Natural killer cell treated with Interleukin-12 subunit alpha and Interleukin-12 subunit beta and Interleukin-15 and Interleukin-18, amount 100 ng/mL, for 72 hours (primary cell): ENCODE measurements at places on chromosomes 16 and 17.

GRCh38 chr17:32116937-32117336 lies 25.4 kb upstream of the RHOT1 start:
- no peak for DNase-seq

DNA sequence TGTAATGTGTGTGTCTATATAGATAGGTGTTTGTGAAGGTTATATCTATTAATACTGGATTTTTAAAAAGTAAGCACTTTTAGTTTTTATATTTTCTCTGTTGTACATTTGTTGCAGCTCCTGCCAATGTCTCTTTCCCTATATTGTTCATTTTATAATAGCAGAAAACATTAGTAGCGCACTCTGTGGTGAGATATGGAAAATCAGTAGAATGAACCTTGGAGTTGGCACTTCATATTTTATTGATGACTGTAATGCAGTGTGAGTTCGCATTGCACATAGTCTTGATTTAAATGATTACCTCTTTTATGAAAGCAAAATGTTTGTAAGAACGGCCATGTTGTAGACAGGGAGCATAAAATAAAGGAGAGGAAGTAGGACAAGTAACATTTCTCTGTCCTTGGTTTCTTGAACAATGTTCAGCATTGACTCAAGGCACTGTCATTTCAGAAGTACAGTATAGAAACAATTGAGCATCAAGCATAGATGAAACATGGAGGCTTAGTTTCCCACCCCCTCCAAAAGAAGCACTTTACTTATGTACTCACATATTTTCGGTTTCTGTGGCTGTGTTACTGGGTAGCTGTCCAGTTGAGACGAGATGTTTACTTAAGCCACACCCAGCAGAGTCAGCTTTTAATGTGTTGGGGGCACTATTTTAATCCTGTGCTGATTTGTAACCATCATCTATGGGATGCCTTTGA lies 74.0 kb downstream of the TANC2 start:
- no peak for DNase-seq

DNA sequence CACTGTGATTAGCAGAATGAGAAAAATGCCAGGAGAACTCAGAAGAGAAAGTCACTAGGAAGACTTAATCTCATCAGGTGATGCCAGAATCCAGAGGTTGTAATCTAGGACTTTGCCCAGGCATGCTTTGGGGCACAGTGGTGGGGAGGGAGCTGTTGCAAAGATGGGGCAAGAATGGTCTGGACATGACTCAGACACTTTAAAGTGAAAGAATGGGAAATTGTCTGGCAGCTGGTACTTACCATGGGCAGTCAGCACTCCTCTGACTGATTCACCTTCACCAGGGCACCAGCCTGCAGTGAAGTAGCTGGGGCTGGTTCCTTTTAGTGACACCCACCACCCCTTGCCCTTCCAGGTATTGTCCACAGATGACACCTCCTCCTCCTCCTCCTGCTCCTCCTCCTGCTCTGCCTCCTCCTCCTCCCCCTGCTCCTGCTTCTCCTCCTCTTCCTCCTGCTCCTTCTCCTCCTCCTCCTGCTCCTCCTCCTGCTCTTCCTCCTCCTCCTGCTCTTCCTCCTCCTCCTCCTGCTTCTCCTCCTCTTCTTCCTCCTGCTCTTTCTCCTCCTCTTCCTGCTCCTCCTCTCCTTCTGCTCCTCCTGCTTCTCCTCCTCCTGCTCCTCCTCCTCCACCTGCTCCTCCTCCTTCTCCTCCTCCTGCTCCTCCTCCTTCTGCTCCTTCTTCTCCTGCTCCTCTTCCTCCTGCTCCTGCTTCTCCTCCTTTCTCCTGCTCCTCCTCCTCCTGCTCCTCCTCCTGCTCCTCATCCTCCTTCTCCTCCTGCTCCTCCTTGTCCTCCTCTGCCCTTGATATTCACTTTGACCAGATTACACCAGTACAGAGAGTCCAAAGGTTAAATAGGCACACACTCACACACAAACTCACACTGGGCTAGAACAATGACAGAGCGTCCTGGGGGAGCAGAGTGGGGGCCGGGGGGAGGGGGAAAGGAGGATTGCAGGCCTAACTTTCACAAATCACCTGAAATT lies at the start of gene CHD9NB:
Gene CHD9NB, minus strand, starts transcription at position 379 of the 983 bp plus-strand sequence. CDS start 8,739 bp downstream, outside the sequence.
- DNase-seq = no peak

GRCh38 chr16:1429631-1430030 lies 1.2 kb upstream of the PERCC1 start:
- DNase-seq = no peak

DNA sequence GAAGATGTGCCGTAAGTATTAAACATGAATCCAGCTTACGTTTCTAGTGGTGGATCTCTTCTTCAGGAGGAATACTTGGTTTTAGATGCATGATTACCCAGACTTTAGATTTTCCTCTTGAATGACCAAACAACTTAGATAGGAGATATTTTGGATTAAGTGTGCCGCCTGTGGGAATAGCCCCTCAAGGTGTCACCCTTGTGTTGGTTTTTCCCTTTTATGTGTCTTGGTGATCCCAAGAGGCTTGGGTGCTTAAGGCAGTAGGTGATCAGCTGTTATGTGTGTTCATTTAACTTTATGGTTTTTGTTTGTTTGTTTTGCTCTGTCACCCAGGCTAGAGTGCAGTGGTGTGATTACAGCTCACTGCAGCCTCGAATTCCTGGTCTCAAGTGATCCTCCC lies 115.1 kb downstream of the PPM1E start:
- DNase-seq = no peak

DNA sequence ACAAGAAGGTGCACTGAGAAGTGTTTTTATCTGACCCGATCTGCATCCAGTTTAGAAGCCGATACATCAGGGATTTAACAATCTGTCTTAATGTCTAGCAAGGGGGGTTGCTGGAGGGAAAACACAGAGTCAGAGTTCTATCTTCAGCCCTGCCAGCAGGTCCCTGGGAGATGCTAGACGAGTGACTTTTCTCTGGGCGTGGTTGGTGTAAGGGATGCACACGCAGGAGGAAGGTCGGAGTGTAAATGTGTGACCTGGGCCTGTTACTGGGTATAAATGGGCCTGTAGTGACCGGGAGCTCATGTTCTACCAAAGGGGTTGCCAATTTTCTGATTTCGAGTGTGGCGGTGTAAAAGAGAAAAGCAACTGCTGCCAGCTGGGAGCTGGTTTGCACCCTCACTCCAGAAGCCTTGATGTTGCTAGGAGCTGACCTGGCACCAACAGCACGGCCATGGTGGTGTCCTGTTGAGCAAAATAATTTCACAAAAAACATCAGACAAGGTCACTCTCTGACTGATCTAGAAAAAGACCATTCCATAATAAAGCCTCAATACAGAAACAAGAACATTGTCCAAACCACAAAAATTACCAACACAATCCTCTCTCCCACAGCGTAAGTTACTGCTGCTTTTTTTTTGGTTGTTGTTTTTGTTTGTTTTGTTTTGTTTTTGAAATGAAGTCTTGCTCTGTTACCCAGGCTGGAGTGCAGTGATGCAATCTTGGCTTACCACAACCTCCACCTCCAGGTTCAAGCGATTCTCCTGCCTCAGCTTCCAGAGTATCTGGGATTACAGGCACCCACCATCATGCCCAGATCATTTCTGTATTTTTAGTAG lies 1.3 kb upstream of the KCTD13 start:
- no peak for DNase-seq
